Stimulated activated CD4-positive, alpha-beta T cell treated with anti-CD3 and anti-CD28 coated beads, Interleukin-4, amount 100 ng/mL, for 48 hours (primary cell): ENCODE measurements at places on chromosomes 16 and 17.

DNA sequence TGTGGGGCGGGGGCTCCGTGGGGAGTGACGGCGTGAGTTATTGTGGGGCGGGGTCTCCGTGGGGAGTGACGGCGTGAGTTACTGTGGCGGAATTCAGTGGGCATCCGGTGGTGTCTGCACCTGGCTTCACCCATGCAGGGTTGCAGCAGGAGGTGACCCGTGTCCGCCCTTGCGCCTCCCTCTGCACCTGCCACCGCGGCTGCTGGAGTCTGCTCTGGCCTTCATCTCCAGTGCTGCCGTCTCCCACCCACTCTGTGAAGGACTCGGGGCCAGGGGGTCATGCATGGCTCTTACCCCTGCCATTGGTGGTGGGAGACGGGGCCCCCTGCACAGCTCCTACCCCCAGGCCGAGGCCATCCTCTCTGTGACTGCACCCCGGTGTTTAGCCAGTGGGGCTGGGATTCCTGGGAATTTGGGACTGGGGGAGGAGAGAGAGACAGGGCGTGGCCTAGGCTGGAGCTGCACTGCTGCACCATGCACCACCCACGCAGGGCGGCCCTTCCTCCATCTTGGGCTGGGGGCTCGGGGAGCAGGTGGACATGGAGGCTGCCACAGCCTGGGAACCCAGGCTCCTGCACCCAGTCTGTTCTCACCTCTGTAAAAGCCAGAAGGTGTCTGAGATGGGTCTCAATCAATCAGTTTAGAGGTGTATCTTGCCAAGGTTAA, 1.3 kb upstream of the PABPN1L start:
- DNase-seq, result no peak

DNA sequence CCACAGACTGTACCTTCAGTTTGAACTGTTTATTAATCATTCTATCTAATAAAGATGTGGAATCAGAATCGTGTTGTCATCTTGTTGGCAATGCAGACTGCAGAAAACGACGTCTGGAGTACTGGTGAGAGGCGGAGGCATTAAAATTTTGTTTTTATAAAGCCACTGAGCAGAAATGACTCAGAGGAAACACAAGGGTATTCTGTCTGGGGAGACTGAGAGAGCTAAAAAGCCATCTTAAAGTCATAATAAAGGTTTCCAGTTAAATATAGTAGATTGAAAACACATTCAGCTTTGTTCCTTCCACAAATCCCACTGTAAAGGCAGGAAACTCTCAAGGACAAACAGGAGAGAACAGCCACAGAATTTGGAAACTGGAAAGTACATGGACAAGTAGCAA, 74.2 kb downstream of the CPPED1 start:
- DNase-seq, result no peak

GRCh38 chr17:70320673-70321345, 151.5 kb downstream of the KCNJ2 start:
- DNase-seq, result no peak

- DNase-seq, result no peak
Measured at GRCh38 chr16:89304941-89305705, 87.6 kb downstream of the ZNF778 start.

GRCh38 chr16:21327046-21327445, 49.0 kb upstream of the CRYM start:
- no peak for DNase-seq

DNA sequence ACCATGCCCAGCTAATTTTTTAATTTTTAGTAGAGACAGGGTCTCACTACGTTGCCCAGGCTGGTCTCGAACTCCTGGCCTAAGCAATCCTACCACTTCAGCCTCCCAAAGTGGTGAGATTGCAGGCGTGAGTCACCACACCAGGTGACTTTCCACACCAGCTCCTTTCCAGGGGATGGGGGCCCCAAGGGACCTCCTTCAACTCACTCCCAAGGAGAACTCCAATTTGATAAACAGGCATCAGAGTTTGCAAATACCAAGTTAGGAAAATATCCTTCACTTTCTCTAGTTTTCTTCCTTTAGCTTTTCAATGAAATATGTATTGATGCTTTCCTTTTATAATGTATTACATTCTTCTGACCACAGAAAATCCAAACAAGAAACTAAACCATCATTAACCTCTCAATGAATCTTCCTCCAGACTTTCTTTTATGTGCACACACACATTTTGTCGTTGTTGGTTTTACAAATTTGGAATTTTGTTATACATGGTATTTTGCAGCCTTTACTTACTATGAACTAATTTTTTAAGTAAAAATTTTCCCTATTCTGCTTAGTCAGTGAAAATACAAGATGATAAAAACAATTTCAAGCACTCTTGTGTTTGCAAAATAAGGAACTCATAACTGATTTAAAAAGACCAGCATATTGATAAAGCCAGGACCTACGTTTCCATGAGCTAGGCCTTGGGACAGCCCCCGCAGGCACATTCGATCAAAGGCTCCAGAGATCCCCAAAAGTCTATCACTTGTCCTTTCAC, 32.0 kb downstream of the GAS7 start:
- no peak for DNase-seq

GRCh38 chr16:66751992-66752322, 548 bp upstream of the DYNC1LI2 start:
- DNase-seq, result no peak

GRCh38 chr17:66508896-66509844, 206.8 kb downstream of the PRKCA start:
- peak; percentile 28 for DNase-seq

GRCh38 chr17:13475574-13476223, 126.0 kb downstream of the HS3ST3A1 start:
- no peak for DNase-seq

- DNase-seq, result no peak
Measured at GRCh38 chr16:3113765-3114479, 1.5 kb downstream of the ZNF205 start.

DNA sequence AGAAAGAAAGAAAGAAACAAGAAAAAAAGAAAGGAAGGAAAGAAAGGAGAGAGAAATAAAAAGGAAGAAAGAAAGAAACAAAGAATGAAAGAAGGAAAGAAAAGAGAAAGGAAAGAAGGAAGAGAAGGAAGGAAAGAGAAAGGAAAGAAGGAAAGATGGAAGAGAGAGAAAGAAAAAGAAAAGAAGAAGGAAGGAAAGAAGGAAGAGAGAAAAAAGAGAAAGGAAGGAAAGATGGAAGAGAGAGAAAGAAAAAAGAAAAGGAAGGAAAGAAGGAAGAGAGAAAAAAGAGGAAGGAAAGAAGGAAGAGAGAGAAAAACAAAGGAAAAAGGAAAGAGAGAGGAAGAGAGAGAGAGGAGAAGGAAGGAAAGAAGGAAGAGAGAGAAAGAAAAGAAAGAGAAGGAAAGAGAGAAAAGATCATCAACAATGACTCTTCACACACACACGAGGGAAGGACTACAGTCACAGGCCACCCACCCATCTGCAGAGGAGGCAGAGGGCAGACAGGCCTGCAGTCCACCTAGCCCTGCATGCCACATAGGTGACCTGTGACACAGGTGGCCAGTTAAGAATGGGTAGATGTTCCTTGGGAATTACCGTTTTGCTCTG, 23.9 kb downstream of the VWA3A start:
- no peak for DNase-seq

DNA sequence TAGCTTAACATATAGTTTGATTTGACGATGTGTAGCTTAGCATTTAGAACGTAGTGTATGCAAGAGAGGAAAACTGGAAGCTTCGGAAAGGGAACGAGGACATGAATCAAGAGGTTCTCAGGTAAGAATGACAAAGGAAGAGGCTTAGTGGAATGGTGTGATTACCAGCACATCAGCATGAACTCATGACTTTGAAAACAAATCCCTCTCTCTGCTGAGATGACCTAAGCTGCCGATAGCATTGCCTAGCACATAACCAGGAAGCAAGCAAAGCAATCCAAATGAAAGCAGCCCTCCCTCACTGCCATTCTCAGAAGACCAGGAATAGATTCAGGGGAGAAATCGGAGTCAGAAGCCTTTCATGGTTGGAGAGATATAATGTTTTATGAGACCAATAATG, 51.3 kb upstream of the CCL1 start:
- no peak for DNase-seq

DNA sequence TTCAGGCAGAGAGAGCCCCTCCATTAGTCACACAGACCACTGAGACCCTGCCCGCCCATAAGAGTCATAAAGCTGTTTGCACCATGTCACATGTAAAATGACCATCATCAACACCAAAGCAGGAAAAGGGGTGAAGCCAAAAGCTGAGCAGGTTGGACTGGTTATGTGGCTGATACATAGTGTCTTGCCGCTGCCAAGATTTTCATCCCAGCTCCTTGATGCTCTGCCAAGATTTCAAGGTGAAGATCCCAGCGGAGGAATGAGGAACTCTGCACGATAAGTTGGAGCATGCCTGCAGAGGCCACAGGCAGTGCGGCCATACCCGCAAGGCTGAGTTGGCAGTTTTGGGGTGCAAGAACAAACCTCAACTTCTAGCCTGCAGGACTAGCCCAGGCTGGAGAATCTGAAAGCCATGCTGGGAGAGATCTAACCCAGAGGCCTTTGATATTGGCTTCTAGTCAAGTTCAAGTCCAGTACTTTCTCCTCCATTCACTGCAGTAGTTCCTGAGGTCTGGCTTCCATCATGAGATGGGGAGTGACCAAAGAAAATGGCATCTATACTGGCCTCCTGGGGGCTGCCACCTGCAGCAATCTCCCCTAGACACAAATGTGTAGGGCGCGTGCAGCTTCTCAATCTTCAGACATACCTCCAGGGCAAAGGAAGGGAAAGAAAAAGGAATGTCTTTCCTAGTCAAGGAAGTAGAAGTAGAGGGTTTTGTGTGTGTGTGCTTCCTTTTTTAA, 79.7 kb upstream of the NOL11 start:
- no peak for DNase-seq

DNA sequence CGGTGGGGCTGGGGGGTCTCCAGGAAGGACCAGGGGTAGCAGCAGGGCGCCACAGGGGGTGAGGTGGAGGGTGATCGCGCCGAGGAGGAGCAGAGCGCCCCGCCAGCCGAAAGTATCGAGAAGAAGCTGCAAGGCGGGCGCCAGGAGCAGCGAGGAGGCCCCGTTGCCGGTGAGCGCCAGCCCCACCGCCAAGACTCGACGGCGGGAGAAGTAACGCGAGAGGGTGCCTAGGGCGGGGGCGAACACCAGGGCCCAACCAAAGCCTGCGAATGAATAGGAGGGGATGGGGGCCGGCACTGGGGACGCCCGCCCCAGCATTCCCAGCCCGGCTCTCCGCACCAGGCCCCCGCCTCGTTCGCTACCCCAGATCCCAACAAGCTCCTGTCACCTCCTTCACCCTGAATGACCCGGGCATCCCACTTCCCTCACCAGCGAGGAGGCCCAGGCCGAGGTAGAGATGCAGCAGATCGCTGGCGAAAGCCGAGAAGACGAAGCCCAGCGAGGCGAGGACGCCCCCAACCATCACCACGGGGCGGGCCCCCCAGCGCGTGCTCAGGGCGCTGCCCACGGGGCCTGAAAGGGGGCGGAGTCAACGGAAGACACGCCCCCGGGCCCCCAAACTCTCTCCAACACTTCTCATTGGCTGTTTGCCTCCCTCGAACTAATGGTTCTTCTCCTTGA, 1.3 kb downstream of the SLC16A11 start:
- DNase-seq, result no peak

DNA sequence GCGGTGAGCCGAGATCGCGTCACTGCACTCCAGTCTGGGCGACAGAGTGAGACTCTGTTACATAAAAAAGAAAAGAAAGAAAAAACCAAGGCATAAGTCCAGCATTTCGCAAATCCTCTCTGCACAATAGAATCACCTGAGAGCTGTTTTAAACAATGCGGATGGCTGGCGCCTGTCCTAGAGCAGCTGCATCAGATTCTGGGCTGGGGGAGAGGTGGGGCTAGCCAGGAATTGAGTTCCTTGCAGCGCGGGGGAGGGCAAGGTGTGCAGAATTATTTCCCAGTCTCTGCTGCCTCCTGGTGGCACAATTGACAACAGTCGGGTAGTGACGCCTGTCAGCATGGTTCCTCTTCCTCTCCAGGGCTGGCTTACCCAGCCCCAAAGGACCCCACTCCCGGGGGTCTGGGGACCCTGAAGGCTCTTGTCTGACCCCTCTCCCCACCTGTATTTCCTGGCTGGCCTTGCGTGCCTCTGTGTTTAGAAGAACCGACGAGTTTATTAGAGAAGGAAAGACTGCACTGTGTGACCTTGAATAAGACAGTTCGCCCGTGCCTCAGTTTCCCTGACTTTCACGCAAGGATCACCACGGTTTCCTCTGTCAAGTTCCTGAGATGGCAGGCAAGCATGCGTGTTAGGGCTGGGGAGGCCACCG, 41.1 kb upstream of the PLCG2 start:
- peak; percentile 81 for DNase-seq

GRCh38 chr16:8622315-8622656, 788 bp downstream of the METTL22 start:
- DNase-seq, result no peak

DNA sequence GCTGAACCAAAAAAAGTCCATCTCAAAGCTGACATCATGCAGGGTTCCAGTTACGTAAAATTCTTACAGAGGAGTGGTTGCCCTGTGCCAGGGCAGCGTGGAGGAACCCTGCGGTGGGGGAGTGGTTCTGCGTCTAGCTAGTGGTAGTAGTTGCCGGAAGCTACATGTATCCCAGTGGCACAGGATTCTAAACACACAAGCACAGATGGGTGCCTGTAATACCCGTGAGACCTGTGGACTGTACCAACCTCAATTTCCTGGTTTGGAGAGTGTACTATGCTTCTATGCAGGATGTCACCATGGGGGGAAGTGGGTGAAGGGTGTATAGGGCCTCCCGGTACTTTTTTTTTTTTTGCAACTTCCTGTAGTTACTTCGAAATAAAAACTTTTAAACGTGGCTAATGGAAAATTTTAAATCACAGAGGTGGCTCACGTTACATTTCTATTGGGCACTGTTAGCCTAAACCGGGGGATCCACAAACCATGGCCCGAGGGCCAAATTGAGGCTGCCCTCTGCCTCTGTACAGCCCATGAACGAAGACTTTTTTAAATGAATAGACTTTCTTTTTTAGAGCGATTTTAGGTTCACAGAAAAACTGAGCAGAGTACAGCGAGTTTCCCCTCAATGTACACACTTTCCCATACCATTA, 38.5 kb downstream of the TBC1D16 start:
- DNase-seq, result peak; percentile 53

DNA sequence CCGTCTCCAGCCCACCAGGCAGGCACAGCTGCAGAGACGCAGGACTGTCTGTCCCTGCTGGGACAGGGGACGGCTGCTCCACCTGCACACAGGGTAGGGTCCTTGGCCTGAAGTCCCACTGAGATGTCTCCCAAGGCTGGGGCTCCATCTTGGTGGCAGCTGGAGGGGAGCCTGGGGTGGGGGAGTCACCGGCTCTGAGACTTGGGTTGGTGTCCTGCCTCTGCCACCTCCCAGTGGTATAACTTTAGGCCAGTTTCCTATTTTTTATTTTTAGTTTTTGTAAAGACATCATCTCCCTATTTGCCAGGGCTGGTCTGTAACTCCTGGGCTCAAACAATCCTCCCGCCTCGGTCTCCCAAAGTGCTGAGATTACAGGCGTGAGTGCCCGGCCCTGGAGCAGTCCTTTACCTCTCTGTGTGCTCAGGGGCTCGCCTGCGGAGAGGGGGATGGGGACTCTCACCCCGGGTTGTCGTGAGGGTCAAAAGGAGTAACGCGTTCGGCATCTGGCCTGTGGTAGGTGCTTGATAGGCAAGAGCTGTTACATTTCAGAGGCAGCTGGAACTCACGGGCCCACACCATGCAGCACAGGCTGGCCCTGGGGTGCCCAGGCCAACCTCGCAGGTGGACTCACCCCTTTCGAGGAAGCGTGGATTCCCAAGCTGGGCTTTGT, 46.6 kb upstream of the DOC2B start:
- DNase-seq, result no peak
